ENCODE measurements at places on chromosomes 4 and X. TPM values are rescaled to one million over a fixed set of nuclear protein-coding genes. Genes with fewer than 3 reads are reported as not detected.

ARMCX2 gene
- total RNA-seq: 30.2 TPM

TRPC3 gene
- 0.14 TPM for total RNA-seq

GRCh38 chr4:123478859-123479345 lies 82.3 kb downstream of the SPRY1 start:
- DNase-seq: peak; percentile 56

FGD1 gene
- total RNA-seq: 6.4 TPM

DNA sequence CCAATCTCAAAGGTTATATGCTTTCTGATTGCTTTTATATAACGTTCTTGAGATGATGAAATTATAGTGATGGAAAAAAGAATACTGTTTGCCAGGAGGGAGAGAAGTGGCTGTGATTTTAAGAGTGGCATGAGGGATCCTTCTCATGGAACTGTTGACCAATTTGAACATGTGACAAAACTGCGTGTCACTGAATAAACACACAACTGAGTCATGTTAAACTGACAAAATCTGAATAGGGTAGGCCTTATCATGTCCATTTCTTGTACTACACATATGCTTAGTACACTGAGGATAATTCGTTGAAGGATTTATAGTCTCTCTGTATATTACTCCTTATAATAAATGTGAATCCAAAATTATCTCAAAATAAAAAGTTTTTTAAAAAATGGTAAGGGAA lies 22.2 kb upstream of the HSPA4L start:
- DNase-seq: no peak

Data from Right ventricle myocardium inferior (tissue), 1 donor.